ENCODE measurements at places on chromosomes 7 and 10.

GRCh38 chr7:116670409-116671015 lies 1.5 kb upstream of the MET start:
- no peak for DNase-seq

DNA sequence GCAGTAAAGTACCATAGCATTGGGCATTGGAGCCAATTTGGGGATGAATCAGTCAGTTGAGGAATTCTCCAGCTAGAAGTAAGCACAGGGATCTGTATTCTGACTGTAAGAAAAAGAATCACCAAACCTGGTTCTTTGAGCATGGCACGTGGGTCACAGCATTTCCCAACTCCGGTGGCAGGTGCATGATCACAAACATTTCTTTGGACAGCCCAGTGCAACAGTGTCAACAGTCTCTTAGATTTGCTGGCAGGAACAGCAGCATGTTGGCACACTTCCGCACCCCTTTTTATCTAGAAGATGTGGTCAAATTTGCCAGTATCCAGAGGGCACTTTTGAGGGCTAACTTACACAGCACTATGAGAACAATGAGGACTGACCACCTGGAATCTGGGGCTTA lies 437.5 kb upstream of the GHITM start:
- DNase-seq = no peak

DNA sequence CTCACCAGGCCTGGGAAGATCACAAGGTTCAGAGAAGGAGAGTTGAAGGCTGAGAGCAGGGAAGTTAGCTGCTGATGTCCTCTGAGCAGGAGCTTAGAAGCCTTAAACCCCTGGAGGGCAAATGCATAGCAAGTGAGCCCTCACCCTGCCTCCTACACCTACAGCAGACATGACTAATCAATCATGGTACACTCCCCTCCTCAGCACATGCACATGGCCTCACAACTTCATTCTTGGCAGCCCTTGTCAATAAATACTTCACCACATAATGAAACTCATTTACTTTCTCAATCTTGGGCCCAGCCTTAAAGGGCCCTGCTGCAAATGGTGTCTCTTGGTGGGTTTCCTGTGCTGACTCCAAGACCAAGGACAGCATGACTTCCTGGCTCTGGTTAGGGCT lies 12.9 kb downstream of the MMRN2 start:
- no peak for DNase-seq

- no peak for DNase-seq
These were observed 383.5 kb downstream of the SFMBT2 start for GRCh38 chr10:7027237-7027912.

DNA sequence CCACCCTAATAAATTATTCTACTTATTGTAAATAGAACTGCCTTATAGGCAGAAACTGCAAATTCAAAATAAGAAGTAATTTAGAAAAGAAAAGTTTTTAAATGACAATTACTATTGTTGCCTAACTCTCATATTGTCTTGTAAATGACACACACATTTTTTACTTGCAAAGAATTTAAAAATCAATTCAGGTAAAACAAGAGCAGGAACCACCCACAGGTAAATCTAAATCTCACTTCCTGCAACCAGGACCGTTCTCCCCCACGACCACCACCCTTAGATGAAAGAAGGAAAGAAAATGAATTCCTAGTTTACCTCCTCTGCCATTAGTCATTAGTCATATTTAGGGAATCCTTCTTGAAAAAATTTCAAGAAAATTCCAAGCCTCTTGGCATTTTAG lies 4.8 kb upstream of the AASS start:
- no peak for DNase-seq

DNA sequence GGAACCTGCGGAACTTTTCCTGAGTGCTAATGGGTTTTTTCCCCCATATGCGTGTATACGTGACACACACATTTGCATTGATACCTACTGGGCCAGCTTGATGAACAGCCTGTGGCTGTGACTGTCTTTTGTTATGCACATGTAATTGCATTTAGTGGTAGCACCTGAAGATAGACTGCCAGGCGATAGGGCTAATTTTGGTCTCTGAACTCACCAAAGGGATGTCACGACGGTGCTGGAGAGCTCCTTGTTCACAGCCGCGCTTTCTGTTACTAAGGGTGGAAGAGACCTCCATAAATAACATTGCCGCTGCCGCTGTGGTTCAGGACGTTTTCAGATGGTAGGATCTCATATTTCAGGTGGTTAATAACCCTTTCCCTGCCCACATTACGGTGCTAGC lies 133.2 kb downstream of the CAMK1D start:
- no peak for DNase-seq
